Naive thymus-derived CD4-positive, alpha-beta T cell (primary cell): ENCODE measurements at places on chromosomes 5 and 9. TPM values are rescaled to one million over a fixed set of nuclear protein-coding genes. Genes with fewer than 3 reads are reported as not detected.

GRCh38 chr5:72651779-72652178 is 144.6 kb upstream of the ZNF366 start:
- no peak for DNase-seq
- H3K4me3 ChIP-seq: no peak overlapping the region

DNA sequence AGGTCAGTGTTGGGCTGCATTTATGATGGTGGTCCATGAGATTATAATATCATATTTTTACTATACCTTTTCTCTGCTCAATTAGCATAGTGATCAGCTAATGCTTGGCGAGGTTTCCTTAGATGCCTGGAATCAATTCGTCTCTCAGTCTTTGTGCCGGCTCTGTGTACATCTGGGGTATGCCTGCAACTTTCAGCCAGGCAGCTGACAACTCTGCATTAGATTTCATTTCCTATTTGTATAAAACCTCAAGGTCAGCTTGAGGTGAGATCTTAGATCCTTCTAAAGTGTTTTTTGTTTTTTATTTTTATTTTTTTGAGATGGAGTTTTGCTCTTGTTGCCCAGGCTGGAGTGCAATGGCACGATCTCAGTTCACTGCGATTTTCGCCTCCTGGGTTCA is 86.8 kb downstream of the MELK start:
- H3K27ac ChIP-seq: no peak overlapping the region
- H3K4me1 ChIP-seq: no peaks in the 10 kb centered on the region
- H3K36me3 ChIP-seq: no peaks in the 10 kb centered on the region
- no peak overlapping the region for H3K4me3 ChIP-seq

DNA sequence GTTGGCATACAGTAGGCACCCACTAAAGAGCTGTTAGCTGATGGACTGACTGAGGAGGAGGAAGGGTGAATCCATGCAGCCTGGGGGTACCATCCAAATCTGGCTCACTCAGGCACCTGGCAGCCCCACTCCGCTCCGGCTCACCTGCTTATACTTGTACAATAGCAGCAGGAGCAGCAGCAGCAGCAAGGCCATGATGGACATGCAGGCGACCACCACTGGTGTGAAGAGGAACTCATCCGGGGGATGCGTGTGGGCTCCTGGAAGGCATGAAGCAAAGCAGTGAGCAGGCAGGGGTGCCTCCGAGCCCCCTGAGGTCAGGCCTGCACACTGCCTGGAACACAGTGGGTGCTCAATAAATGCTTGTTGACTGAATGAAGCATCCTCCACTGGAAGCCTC is 18.3 kb downstream of the CSF1R start:
- H3K4me1 ChIP-seq: no peaks in the 10 kb centered on the region
- no peaks in the 10 kb centered on the region for H3K36me3 ChIP-seq
- H3K4me3 ChIP-seq: no peak overlapping the region
- H3K27ac ChIP-seq: no peak overlapping the region

DNA sequence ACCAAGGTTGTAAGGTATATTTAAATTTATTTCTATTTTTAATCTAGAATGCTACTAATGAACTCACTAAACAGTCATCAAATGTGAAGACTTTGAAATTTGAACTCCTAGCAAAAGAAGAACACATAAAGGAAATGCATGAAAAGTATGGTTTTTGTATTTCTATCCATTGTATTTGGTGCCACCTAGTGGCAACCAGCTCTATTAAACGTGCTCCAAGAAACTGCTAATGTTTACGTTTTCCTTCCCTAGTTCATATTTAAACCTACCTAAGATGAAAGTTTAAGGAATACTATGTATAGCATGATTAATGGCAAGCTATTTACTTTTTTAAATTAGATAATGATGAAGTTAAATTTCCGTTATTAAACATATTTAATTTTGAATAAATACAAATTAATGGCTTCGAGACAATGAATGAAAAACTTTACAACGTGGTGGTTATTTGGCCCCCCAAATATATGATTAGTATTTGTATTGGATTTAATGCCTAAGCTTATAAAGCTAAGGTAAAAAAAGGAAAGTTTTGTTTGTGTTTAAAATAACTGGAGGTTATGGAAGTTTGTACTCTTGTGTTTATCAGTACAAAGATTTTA is 115.9 kb upstream of the SH3GL2 start:
- no peak overlapping the region for H3K4me3 ChIP-seq
- DNase-seq: no peak
- H3K36me3 ChIP-seq: no peaks in the 10 kb centered on the region
- H3K4me1 ChIP-seq: no peaks in the 10 kb centered on the region
- H3K27me3 ChIP-seq: no peaks in the 10 kb centered on the region

GRCh38 chr5:94690778-94691177 is 72.3 kb downstream of the SLF1 start:
- no peak overlapping the region for H3K27ac ChIP-seq
- H3K4me3 ChIP-seq: no peak overlapping the region
- DNase-seq: no peak
- H3K4me1 ChIP-seq: no peaks in the 10 kb centered on the region
- no peaks in the 10 kb centered on the region for H3K27me3 ChIP-seq

DNA sequence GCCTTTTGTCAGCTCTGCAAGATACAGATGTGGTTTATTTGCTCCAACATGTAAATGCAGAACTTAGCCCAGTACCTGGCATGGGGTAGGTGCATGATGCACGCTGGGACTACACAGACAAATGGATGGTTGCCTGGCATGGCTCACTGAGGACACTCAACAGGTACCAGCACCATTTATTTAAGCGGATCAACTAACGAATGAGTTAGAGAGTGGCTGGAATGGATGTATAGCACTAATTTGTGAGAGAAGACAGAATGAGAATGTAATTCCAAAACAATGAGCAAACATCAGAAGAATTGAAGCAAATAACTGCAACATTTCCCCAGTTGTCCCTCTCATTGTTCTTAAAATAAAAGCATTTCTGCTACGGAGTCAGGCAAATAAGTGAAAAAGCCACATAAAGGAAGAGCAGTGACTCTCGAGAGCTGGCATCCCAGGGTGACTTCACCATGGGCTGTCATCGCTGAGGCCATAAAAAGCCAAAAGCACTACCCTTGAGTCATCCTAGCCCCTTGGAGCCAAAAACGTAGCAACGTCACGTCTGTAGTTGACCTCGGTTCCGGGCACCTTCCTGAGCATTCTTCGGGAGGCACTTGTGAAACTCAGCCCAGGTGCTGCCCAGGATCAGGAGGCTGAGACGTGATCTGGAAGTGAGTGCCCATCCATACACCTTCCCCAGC is 290.3 kb downstream of the NSG2 start:
- no peak for DNase-seq
- H3K27me3 ChIP-seq: no peaks in the 10 kb centered on the region
- H3K27ac ChIP-seq: no peak overlapping the region
- H3K4me3 ChIP-seq: no peak overlapping the region
- no peaks in the 10 kb centered on the region for H3K36me3 ChIP-seq

DNA sequence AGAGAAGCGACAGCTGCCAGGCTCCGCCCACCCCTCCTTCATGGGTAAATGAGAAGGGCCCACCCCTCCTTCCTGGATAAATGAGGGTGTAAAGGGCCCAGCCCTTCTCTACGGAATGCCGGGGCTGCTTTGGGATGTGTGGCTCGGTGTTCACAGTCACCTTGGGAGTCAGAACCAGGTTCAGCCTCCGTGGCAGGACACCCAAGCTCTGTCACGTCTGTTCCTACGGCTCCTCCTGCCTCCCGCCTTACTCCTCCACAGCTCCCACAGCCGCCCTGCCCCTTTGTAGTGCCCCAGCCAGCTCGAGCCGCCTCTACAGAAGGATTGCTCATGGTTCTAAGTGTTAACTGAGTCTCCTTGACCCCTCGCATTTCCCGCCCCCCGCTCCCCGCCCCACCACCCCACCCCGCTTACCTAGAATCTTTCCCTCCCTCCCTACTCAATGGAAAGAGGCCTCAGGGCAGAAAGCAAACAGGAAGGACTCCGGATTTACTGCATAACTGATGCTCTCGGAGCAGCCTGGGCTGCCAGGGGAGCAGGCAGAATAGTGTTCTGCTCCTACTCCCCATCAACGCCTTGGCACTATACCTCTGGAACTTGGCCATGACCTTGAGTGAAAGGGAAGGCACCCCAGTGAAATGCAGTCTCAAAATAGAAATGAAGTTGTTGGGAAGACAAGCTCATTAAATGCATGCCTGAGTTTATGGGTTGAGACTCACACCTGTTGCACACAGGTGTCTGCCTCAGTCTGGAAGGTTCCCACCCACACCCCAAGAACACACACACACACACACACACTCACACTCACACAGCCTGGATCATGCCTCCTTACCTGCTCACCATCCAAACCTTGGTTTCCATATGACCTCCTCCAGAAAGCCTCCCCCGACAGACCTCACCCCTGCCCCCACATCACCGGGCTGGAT is 59.6 kb downstream of the NEURL1B start:
- H3K27ac ChIP-seq: no peak overlapping the region
- no peaks in the 10 kb centered on the region for H3K36me3 ChIP-seq
- no peak for DNase-seq
- H3K4me1 ChIP-seq: peaks cover 10% of the 10 kb centered on the region
- H3K27me3 ChIP-seq: no peaks in the 10 kb centered on the region

DNA sequence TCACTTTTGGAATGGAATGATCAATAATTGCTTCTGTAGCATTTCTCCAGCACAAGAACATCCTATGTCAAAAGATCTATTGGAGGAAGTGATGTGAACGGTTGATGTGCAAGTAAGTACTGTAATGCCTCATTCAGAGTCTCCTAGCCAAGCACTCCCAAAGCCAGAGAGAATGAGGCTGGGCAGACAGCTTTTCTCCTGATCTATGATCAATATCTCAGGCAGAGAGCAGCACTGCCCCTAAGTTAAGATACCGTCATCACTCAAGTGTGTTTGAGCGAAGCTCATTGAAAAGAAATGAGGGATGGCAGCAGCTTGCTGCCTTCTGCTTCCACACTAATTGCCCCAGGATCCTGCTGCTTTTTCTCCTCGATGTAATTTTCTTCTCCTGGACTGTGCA is 324.1 kb upstream of the GRAMD2B start:
- H3K27ac ChIP-seq: no peak overlapping the region
- no peak overlapping the region for H3K4me3 ChIP-seq
- no peaks in the 10 kb centered on the region for H3K27me3 ChIP-seq
- H3K36me3 ChIP-seq: no peaks in the 10 kb centered on the region

MCC gene
- 1.1 TPM for total RNA-seq

DOCK8 gene
- total RNA-seq: 294 TPM

LCN6 gene
- total RNA-seq: not detected
